ENCODE measurements at places on chromosomes 5 and 9.

- no peak for DNase-seq
Measured at GRCh38 chr5:153630546-153630945, 140.1 kb downstream of the GRIA1 start.

GRCh38 chr5:81884871-81885270, 87.0 kb upstream of the ATG10 start:
- DNase-seq = no peak

- no peak for DNase-seq
Measured at GRCh38 chr5:139566611-139567010, 5.5 kb downstream of the UBE2D2 start.

- no peak for DNase-seq
Measured at GRCh38 chr9:28086881-28087280, 513.6 kb upstream of the C9orf72 start.

GRCh38 chr9:72952381-72952690, 517 bp downstream of the ALDH1A1 start:
- DNase-seq = no peak

DNA sequence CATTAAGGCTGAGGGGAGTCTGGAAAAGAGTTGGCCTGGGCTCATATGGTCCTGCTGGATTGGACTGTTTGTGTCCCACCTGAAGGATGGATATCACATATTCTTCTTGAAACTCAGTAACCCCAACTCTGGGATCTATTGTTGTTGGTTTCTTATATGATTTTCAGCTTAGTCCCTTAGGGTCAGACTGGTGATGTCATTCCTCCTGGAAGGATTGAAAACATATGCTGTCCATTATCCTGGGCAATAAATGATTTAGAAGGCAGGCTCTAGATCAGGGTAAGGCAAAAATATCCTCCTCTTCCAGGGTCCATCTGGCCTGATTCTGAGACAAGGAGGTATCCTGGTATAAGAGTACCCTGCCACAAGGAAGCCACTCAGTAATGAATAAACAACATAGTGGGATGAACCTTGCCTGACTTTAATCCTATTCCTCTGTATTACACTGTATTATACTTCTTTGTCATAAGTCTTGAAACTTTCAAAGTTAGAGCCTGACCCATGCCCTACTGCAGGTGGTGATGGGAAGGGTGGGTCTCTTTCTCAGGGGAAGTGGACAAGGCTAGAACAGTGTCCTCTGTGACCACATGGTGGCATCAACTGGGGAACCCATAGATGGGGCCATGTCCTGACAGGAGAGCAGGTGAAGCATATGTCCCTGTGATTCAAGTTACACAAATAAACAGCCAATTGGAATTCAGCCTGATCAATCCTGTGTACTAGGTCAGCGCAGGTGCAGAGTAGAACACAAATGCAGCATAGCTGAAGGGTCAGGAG, 454.4 kb upstream of the TRPC7 start:
- no peak for DNase-seq

GRCh38 chr5:87132696-87133095, 135.0 kb upstream of the RASA1 start:
- no peak for DNase-seq

GRCh38 chr5:169222934-169223594, 77.9 kb downstream of the SLIT3 start:
- no peak for DNase-seq

DNA sequence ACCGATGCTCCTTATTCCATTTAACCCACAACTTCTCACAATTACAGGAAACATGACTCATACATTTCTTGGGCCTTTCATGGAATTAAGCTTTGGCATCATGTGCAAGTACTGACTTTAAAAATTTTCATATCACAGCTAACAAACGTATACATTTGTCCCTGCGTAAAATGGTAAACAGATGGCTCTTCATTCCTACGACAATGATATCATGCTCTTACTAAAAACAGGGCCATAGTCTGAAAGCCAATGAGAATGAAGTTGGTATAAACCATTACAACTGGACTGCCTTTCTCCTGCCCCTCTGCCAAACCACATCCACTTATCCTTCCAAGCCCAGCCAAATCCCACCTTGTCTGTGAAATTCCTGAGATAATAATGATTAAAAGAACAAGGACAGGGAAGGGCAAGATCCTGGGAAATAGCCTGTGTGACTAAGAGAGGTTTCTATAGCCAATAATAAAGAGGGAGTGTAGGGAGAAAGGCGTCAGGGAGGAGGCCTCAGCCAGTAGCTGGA, 44.9 kb upstream of the ZNF366 start:
- no peak for DNase-seq

Measured in keratinocyte (primary cell).